ENCODE measurements at places on chromosomes 11 and 22.

- no peak for DNase-seq
These were observed 1.7 kb upstream of the SCUBE2 start for GRCh38 chr11:9092853-9093778.

DNA sequence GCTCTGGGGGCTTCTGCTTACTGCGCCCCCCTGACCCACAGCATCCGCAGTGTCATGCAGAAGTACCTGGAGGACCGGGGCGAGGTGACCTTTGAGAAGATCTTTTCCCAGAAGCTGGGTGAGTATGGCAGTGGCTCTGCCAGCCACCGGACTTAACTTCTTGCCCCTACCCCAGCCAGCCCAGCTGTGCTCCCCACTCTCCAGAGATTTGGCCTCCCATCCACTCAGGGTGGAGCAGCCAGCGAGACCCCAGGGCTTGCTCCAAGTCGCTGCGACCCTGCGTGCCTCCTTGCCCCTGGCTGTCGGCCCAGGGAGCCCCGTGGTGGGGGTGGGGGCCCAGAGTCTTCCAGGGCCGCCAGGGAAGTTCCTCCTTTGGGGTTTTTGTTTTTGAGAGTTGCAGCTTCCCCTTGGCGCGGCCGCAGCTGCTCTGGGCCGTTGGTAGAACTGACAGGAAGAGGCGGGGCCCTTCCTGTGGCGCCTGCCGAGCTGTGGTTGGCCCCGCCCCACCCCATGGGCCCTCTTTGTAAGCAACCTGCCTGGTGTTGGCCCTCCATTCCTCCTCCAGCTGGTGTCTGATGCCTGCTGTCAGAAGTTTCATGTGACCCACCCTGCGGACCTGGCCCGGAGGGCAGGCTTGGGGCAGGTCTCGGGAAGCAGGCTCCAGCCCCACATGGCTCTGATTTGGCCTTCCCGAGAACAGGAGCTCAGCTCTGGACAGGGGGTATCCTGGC, 11.1 kb downstream of the GRK2 start:
- DNase-seq, result no peak

DNA sequence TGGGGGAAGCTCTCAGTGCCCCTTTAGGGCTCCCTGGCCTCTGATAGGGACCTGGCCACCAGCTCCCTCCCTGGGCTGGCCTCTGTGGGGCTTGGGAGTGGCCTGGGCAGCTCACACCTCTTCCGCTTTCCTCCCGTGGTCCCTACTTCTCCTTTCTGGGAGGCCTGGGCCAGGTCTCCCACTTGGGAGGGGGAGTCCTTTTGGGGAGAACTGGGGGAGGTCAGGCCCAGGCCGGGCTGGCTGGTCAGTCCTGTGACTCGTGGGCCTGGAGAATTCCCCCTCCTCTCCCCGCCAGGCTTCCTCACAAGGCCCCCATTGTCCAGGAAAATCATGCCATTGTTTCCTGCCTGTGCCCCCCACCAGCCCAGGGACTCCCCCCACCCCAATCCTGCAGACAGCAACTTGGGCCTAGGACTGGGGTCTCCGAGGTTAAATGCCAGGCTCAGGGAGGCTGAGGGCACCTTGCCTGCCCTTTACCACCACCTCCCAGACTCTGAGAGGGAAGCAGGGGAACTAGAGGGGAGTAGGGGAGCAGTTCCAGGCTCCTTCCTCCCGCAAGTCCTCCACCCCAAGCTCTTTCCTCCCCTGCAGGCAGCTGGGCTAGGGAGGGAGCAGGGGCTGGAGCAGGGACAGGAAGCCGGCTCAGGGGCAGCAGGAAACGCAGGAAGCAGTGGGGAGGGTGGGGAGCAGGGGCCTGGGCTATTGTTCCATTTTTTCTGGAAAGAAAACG, 2.8 kb downstream of the MAP3K11 start:
- DNase-seq, result no peak

DNA sequence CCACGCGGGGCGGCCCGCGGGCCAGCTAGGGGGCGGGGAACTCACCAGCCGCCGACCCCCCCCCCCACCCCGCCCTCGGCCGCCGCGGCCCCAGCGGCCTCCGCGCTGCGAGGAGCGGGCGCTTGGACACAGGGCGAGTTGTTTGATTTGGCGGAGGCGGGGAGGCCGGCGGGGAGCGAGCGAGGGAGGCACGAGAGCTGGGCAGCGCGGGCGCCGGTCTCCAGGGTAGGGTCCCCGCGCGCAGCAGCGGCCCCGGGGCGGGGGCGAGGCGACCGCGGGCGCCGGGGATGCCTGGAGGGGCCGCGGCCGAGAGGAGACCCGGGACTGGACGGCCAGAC, 64.4 kb downstream of the NAV2 start:
- no peak for DNase-seq

- no peak for DNase-seq
These were observed 8.3 kb downstream of the MLC1 start for GRCh38 chr22:50076646-50077535.

GRCh38 chr11:130775306-130776060, 140.8 kb downstream of the SNX19 start:
- DNase-seq, result no peak

DNA sequence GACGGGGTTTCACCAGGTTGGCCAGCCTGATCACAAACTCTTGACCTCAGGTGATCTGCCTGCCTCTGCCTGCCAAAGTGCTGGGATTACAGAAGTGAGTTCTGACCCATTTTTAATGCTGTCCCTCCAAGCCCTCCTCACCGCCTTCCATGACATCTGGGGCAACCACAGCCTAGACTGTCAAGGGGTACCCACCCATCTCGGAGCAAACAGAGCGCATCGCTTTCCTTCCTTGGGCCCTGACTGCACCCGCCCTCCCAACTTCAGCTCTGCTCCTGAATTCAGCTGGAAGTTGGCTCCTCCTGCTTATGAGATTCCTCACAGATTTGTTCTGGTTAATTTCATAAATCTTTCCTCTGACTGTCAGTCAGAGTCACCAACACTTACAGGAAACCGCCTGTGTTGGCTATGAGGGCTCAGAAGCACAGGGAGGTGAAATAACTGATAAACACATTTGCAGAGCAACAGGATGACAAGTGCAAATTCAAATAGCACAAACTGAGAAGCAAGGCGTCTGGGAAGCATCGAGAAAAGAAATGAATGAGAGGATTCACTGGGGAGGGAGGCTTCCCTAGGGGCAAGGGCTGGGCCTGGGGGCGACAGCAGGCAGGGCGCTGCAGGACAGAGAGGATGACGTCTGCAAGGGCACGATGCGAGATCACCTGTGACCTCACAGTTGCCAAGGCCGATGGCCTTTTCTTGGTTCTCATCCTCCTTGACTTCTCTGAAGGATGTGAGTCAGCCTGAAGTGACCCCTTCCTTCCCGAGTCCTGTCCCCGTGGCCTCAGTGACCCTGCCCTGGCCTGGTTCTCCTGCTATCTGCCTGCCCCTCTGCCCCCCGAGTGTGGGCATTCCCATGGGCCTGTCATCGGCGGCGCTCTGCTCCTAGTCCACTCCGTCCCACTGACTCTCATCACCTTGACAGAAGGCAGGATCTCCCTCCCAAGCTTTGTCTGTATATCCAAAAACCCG, 6.1 kb downstream of the IFT27 start:
- DNase-seq, result no peak

Data from NCI-H446 (cell line).